T-helper 2 cell treated with Interferon-gamma antibody and Interleukin-4, amounts not matched to agents 5 μg/mL and 100 μg/mL, for 36 hours (primary cell): ENCODE measurements at places on chromosomes 6 and 20.

DNA sequence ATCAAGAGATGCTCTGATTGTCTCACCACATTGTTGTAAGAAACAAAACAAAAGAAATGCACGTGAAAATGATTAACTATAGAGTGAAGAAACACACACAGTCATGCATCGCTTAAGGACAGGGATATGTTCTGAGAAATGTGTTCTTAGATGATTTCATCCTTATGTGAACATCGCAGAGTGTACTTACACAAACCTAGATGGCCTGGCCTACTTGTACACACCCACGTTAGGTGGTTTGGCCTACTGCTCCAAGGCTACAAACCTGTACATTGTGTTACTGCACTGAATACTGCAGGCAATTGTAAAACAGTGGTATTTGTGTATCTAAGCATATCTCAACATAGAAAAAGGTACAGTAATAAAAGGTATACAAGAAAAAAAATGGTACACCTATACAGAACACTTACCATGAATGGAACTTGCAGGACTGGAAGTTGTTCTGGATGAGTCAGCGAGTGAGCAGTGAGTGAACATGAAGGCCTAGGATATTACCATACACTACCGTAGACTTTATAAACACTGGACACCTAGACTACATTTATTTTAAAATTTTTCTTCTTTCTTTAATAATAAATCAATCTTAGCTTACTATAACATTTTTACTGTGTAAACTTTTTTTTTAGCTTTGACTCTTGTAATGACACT, 48.6 kb downstream of the FKBP5 start:
- DNase-seq = no peak

GRCh38 chr6:98272060-98272459, 562.3 kb upstream of the POU3F2 start:
- no peak for DNase-seq

GRCh38 chr6:33998660-33999059, 147.2 kb downstream of the GRM4 start:
- no peak for DNase-seq

DNA sequence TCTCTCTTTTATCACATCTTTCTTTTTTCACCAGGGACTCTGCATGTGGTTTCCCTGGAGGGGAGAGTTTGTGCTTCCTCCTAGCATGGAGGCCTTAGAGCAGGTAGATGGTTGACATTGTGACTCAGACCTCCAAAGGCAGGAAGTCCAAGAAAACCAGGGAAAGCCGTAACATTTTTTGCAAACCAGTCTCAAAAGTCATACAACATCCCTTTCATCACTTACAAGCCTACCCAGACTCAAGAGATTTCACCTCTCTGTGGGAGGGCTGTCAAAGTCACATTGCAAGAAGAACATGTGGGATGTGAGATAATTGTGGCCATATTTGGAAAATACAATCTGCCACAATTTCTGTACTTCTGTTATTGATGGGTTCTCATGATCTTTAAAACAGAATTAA, 46.2 kb downstream of the SNRNP48 start:
- DNase-seq = no peak

DNA sequence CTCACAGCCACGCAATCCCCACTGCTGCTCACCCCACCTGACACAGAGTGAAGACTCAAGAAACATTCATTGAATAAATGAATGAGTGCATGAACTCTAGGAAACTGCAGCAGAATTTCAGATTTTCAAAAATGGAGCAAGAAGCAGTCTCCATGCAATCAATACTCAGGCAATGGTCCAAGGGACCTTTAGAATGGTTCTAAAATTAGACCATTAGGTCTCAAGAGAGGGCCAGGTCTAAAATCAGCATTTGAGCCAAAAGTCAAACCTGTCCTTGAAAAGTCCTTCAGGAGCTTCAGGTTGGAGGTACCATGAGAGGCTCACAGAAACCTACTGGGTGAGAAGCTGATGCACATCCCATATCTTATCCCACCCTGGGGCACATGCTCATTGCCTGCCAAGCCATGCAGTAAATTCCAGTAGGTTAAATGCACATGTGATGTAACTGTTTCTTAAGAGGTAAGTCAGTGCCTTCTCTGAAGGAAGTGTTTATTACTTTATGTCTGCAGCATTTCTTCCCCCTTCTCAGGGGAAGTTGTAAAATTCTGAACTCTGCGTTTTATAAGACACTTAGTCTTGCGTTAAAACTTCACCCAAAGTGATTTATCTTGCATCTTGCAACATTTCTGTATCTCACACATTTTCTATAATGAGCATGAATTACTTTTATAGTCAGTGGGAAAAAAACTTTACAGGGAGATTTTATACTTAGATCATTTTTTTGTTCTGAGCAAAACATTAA, 126.6 kb downstream of the ADAT2 start:
- DNase-seq = no peak

DNA sequence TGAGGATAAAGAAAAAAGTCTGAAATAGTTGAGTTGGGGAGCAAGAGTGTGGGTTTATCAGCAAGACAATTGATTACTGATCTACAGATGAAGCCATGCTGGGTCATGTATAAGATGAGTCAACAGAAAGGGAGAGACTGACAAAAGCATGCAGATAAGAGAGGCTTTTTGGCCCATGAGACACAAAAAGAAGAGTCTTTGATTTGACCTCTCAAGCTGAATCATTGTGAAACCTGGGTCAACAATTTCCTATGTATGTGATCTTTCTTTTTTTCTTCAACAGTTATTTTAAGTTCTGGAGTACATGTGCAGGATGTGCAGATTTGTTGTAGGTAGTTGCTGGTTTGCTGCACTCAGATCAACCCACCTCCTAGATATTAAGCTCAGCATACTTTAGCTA, 15.9 kb downstream of the RIMS1 start:
- no peak for DNase-seq

DNA sequence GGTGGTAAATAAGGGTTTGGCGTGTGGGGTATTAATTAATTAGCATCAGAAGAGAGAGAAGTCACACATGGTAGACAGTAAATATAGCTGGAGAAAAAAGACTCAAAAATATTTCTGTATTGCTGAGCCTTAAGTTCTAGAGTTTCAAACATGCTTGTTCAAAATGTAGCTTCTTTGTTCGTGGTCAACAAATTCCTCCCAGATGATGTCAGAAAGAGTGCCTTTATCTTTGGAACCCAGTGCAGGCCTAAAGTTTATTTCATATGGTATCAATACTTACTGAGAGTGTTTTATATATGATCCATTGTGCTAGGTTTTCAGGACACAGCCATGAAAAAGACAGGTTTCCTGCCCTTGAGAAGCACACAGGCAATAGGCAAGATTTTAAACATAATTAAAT, 18.3 kb downstream of the MARCKS start:
- no peak for DNase-seq
